Stimulated activated CD4-positive, alpha-beta T cell treated with anti-CD3 and anti-CD28 coated beads, Interleukin-15, amount 100 ng/mL, for 1 hour (primary cell): ENCODE measurements at places on chromosomes 2 and 18.

GRCh38 chr2:70647873-70648481, 94.4 kb upstream of the TGFA start:
- peak; percentile 40 for DNase-seq

GRCh38 chr18:46756559-46757201, at the start of gene ST8SIA5:
TSS of gene ST8SIA5 (minus strand) at chr18:46757053. CDS start at chr18:46756508, 545 bp downstream.
- DNase-seq = no peak

DNA sequence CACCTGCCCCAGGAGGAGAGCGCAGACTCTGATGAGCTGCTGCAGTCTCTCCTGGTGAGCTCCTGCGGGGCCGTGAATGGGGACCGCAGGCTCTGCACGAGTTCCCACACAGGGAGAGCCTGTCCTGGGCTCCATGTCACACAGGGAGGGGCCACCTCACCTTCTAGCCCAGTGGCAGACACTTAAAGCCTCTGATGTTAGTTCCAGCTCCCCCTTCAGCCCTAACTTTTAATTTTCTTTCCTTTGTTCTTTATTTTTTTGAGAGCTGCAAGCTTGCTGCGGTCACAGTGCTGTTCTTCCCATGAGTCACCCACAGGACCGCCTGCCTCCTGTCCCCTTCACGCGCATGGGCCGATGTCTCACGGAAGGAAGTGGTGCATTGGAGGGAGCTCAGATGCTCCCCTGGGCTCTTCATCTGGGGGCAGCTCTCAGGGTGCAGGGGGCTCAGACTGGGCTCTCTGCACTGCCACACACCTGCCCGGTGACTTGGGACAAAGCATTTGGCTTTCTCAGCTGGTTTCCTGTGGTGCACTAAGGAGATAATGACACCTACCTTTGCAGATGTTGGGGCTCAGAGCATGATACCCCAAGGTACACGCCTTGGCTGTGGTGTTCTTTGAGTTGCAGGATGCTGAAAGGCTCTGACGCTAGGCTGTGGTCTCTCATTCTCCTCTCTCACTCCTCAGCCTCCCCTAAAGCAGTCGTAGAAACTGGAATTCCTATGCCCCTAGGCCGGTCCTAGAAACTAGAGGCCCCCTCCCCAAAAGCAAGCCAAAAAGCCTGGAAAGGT, 37.2 kb upstream of the PXDN start:
- no peak for DNase-seq

GRCh38 chr18:34342960-34343359, 118.2 kb upstream of the NOL4 start:
- DNase-seq = no peak

DNA sequence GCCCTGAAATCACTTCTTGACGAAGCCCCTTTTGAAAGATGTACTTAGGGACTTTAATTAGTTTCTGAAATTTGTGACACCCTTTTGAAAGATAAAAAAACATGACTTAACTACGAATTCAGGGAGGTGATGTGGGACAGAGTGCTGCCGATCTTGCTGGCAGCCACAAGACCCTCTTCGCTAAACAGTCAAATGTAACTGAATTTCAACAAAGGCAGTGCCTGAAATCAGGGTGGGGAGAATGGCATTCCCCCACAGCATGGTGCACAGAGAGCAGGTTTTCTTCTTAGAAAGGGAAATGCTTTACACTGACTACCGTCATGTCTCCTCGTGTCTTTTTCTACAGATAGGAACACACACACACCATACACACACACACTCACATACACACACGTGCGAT, 640.2 kb upstream of the POU3F3 start:
- no peak for DNase-seq
